ENCODE measurements at places on chromosomes 7 and 10.

- no peak for DNase-seq
These were observed 10.1 kb upstream of the GATA3 start for GRCh38 chr10:8044331-8044907.

GRCh38 chr7:87342231-87342630 lies 3.2 kb upstream of the CROT start:
- no peak for DNase-seq

DNA sequence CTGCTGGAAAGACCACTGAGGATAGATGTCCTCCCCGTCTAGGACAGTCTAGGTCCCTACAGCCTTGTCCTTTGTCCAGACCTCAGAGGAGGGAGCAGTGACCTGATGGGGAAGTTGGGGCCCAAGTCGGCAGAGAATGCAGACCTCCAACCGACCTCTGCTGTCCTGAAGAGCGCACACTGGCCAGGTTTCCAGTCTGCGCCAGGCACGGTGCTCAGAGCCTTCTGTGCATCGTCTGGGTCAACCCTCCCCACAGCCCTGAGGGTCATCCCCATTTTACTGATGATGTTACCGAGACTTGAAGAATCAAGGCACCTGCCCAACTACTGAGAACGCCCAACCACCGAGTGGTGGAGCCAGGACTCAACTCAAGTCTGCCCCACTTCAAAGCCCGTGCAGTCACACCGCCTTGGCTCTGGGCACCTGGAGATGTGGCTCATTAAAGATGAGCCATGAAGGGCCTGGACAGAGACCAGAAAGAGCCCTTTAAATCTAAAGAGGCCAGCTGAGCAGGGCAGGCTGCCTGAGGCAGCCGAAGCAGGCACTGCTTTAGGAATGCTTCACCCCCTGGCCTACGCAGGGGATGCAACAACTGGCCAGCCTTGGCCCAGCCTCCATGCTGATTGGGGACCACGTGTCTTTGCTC lies 4.4 kb downstream of the ITPRIP start:
- DNase-seq = no peak

DNA sequence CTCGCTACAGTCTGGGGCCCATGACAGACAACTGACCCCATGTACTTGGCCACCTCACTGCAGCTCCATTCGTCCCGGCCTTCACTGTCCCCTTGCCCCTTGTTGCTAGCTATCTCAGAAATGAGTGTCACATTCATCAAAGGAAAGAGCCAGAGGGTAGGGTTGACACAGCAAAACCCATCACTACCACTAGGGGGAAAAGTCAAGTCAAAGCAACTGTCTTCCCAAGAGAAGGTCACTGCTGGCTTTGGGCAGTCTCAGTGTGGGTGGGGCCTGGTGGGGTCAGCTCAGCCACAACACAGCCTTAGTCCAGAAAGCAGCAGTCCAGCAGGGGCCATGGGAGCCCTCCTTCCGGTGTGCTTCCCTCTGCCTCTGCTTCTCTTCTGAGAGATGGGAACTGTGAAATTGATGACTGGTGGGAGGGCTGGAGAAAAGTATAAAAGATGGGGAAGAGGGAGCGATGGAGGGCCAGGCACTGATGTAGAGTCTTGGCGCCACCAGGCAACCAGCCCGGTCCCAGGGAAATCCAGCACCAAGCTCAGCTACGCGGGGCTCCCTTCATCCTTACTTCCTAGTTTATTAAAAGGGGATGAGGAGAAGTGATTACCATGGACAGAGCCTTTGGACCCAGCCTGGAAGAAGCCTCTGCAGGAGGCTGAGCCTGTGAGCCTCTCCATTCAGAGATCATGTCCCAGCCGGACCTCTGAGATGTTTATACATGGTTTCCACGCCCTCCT lies 58.0 kb downstream of the PLXNA4 start:
- DNase-seq = no peak

- DNase-seq = no peak
These were observed 15.5 kb upstream of the CRTAC1 start for GRCh38 chr10:98045785-98046389.

GRCh38 chr10:24651923-24652322 lies 71.8 kb downstream of the ARHGAP21 start:
- DNase-seq = no peak

DNA sequence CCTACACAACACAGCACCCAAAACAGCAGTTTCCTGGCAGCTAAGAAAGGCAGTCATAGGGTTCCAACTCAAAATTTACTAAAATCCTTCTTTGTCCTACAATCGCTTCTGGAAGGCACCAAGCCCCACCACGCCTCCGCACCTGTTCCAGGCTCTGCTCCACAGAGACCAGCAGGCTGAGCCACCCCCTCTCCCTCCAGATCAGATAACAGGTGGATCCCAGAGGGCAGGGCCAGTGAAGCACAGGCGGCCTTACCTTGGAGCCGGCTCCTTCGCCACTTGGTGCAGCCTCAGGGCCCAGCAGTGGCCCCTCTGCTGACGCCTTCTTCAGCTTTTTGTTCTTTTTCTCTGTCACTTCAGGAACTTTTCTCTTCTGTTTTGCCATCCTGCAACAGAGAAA lies 33.0 kb downstream of the ZFAND2A start:
- no peak for DNase-seq

- DNase-seq = no peak
These were observed 56.3 kb downstream of the POU6F2 start for GRCh38 chr7:39033885-39034624.

DNA sequence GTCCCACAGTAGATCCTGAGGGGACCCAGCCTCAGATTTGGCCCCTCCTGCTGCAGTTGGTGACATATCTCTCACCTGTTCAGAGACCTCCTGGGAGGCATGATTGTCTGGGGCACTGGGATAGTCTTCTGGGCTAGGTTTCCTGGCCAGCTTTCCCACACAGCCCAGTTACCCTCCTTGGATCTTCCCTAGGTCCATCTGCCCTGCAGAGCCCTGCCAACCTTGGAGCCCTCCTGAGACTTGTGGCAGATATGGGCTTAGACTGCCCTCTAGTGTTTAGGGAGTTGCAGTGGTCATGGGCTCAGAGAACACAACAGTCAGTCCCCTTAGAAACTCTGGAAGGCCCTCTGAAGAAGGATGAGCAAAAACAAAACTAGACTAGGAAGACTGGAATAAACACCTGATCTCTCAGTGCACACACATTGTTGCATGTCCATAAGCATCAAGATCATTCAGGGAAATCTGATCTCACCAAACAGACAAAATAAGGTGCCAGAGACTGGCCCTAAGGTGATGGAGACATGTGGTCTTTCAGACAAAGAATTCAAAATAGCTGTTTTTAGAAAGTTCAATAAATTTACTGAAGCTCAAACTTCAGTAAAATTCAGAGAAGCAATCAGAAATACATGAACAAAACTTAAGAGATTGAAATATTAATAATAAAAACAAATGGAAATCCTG lies 324.6 kb downstream of the ATRNL1 start:
- DNase-seq = no peak

DNA sequence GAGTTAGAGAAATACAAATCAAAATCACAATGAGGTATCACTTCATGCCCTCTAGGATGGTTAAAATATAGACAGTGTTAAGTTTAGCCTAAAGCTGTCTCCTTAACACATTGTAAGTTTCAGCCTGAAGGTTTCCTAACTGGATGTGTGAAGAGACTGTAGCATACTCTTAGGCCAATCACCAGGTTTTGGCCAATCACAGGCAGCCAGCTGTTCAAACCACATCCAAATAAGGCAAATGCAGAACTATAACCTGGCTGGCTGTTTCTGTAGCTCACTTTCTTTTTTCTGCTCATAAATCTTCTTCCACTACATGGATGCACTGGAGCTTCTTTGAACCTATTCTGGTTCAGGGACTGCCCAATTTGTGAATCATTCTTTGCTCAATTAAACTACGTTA lies 19.7 kb downstream of the ESYT2 start:
- DNase-seq = no peak

- DNase-seq = no peak
These were observed 14.0 kb upstream of the UBE3C start for GRCh38 chr7:157124690-157125089.

- DNase-seq = no peak
These were observed 13.6 kb upstream of the C10orf120 start for GRCh38 chr10:122713091-122713885.

DNA sequence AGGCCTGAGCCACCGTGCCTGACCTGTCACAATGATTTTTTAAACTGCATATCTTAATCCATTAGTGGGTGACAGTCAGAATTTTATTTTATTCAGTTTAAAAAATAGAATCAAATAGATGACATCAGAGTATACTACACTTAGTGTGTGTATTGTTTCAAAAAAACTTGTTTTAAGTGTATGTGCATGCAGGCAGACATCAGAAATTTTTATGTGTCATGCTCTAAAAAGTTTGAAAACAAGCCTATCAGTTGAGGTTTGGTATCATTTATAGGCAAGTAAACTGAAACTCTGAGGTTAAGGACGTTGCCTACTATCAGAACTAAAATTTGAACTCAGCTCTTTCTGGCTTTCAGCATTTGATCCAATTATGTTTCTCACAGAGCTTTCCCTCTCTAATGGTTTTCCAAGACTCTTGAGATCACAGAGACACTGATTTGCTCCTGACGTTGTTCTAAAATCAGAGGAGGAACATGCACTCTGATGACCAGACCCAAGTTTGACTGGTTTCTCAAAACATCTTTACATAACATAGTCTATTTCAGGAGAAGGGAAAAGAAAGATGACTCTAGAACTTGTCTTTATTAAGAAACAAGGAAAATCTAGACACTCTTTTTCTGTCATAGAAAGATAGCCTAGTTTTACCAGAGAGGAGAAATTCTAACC lies 188.6 kb downstream of the AUTS2 start:
- DNase-seq = no peak

- no peak for DNase-seq
These were observed 47.8 kb upstream of the FIGNL1 start for GRCh38 chr7:50497968-50498367.

- DNase-seq = no peak
These were observed 1.1 kb upstream of the FAM53B start for GRCh38 chr10:124745252-124745651.

- DNase-seq = no peak
These were observed 15.9 kb upstream of the SLC25A16 start for GRCh38 chr10:68543004-68543918.
